ENCODE measurements at places on chromosomes 6 and 20. TPM values are rescaled to one million over a fixed set of nuclear protein-coding genes. Genes with fewer than 3 reads are reported as not detected.

- no peak for DNase-seq
Observed at GRCh38 chr6:41598670-41599014, 39.6 kb upstream of the MDFI start.

ACSS1 gene
- total RNA-seq, result 46.0 TPM

GRCh38 chr6:378958-379409 is 12.6 kb upstream of the IRF4 start:
- DNase-seq, result no peak

- no peak for DNase-seq
Observed at GRCh38 chr6:23611776-23612381, 514.1 kb upstream of the NRSN1 start.

DNA sequence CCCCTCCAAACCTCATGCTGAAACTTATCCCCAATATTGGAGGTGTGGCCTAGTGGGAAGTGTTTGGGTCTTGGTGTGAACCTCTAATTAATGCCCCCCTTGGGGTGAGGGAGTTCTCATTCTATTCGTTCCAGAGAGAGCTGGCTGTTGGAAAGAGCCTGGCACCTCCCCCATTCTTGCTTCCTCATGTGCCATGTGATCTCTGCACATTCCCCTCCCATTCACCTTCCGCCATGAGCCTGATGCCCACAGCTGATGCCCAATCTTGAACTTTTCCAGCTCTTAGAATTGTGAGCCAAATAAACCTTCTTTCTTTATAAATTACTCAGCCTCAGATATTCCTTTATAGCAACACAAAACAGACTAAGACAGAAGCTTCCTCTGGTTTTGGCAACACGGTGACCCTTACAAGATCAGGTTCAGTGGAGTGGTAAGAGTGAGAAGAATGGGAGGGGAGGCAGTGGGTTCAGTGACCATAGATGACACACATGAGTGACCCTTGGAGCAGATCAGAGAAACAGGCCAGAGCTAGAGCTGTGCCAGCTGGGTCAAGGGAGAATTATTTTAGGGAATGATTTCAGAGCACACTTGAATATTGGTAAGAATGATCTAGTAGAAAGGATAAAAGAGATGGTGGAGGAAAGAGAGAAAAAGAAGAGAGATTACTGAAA is 176.4 kb downstream of the LY86 start:
- DNase-seq, result no peak

GRCh38 chr6:143529095-143529494 is 17.6 kb upstream of the FUCA2 start:
- no peak for DNase-seq

KCNG1 gene
- total RNA-seq, result 0.85 TPM

CRIP3 gene
- total RNA-seq, result 2.6 TPM

DNA sequence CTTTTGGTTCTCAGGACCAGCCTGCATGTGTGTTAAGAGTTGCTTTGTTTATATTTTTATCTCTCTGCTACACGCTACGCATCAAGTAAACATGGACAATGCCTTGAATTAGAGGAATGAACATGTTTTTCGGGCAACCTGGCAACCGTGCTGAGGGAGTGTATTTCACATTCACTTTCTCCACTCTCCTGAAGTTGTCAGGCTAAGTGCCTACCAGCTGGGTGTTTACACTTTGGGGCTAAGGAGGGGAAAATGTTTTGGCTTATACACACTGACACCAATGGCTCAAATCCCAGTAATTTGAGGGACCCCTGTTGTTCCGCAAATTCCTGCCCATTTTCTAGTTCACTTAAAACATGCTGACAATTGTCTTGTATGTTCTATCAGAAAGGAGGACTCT is 141.5 kb upstream of the PDE7B start:
- no peak for DNase-seq

GRCh38 chr6:134934793-134935485 is 15.0 kb downstream of the ALDH8A1 start:
- DNase-seq, result no peak

DNA sequence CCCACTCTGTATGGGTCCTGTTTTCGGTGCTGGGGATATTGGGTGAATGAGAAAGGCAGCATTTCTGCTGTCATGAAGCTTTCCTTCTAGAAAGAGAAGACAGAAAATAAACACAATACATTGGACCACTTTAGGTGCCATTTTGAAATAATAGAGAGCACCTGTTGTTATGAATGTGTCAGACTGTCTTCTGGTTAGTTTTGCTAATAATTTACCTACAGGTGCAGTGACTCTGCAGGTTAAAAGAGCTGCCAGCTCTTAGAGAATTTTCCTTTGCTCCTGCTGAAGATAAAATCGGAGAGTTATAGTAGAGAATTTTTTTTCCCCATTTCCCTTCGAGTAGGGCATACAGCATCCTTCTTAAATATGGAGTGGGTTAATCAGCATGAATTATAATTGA is 21.9 kb upstream of the GCLC start:
- DNase-seq, result no peak

DNA sequence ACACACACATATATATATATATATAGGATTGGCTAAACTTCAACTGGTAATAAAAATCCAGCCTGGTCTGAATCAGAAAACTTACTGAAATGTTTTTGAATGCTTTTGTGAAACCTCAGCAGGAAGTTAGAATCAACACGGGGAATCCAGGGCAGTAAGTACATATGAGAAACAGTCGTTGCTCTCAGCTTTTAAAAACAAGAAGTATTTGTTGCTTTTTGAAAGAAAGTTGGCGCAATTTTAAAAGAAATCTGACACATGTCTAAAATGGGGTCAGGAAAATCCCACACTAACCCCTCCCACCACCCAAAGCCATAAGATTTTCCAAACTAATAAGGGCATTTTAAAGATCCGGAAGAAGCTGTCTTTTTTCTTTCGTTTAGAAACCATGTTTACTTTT is 11.5 kb upstream of the CCDC170 start:
- DNase-seq, result no peak

GGT7 gene
- total RNA-seq, result 12.1 TPM

DNMT3B gene
- total RNA-seq, result 3.0 TPM

TRAPPC3L gene
- not detected for total RNA-seq

RFX6 gene
- total RNA-seq, result not detected

DNA sequence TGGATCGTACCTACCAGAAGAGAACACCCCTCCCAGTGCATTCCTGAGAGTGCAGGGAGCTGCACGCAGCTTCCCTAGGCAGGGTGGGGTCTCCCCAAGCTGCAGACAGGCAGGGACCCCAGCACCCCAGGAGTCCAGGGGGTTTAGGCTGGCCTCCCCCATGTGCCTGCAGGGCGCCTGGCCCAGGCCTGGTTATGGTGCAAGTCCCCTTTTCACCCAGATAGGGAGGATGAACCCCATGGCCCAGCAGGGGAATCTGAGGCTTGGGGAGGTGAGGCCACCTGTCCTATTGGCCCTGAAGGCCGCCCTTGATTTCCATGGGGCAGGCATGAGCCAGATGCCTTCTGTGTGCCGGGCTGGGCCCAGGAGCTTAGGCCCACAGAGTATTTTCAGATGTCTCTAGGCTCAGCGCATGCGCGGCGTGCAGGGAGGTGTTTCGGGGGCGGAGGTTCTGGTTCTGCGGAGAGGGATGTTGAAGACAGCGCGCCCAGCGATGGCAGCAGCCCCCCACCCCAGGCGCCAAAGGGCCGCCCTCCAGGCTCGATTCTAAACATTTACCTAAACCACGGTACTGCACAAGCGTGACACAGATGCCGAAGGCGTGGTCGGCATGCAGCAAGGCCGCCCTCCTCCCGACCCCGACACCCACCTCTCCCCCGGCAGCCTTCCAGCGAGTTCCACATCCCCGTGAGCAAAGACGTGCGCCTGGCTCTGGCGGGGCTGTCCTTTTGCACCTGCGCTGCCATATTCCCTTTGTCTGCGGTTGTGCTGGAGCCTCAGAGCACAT is 29.4 kb downstream of the COL20A1 start:
- DNase-seq, result peak; percentile 64

DNA sequence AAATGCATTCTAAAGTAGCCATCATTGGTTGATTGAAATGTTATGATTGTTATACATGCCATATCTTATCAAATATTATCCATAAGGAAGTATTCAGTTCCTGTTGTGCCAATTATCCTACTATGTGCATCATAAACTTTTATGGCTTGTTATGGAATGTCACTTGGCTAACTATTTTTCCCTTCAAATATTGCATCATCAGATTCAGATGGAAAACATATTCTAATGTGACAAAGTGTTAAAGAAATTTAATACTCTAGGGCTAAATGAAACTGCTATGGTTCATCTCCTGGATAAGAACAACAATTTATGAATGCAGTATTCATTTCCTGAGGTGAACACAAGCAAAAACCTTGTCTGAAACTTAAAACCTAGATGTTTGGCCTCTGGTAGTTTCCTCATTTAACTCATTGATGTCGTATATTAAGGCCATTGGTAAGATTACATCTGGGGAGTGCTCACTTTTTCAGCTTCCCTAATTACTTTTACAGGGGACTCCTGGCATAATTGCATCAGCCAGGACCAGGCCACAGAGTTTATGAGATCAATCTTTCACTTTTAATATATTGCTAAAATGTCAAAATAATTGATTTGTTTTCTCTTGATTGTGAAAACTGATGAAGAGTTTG is 134.9 kb upstream of the CEP162 start:
- DNase-seq, result no peak

DNA sequence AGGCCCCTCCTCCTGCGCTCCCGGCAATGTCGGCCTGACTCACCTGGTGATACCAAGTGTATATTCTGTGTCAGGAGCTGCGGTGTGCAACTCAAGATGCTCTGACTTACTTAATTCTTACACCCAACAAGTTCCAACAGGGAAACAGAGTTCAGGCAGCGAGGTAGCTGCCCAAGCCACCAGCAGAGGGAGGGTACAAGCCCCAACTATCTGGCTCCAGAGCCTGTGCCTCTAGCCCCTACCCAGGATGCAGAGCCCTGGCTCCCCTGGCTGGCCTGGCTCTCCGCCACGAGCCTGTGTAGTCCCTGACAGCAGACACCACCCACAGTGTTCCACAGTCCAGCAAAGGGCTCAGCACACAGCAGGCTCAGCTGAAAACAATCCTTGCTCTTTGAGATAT is 34.9 kb downstream of the C20orf203 start:
- DNase-seq, result no peak

DNA sequence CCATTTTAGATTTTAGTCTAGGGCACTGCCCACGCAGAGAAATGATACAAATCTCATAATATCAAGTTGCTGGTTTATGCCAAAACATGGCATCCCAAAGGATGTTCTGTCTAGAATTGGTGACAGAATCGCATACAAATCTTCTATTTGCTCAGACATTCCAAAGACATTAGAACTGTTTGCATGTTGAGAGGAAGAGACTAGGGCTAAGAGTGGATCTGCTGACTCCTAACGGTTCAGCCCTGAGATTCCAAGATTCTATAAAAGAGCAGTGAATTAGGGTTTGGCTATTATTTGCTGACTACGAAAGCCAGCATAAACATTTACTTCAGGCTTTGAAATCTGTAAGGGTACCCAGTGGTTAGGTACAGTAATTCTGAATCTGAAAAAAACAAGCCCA is 3.6 kb downstream of the EPB41L2 start:
- no peak for DNase-seq

DNA sequence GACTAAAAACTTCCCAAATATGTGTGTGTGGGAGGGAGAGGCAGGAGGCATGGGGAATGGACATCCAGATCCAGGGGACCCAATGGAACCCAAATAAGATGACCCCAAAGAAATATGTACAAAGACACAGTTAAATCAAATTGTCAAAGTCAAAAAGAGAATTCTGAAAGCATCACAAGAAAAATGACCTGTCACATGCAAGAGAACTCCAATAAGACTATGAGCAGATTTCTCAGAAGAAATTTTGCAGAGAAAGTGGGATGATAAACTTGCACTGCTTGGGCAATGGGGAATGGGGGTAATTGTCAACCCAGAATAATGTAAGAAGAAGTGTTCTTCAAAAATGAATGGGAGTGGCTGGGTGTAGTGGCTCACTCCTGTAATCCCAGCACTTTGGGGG is 59.5 kb upstream of the PLN start:
- DNase-seq, result no peak

ASIP gene
- not detected for total RNA-seq

- no peak for DNase-seq
Observed at GRCh38 chr6:155187106-155187505, 76.7 kb upstream of the CLDN20 start.

RTF2 gene
- total RNA-seq, result 57.0 TPM

DNA sequence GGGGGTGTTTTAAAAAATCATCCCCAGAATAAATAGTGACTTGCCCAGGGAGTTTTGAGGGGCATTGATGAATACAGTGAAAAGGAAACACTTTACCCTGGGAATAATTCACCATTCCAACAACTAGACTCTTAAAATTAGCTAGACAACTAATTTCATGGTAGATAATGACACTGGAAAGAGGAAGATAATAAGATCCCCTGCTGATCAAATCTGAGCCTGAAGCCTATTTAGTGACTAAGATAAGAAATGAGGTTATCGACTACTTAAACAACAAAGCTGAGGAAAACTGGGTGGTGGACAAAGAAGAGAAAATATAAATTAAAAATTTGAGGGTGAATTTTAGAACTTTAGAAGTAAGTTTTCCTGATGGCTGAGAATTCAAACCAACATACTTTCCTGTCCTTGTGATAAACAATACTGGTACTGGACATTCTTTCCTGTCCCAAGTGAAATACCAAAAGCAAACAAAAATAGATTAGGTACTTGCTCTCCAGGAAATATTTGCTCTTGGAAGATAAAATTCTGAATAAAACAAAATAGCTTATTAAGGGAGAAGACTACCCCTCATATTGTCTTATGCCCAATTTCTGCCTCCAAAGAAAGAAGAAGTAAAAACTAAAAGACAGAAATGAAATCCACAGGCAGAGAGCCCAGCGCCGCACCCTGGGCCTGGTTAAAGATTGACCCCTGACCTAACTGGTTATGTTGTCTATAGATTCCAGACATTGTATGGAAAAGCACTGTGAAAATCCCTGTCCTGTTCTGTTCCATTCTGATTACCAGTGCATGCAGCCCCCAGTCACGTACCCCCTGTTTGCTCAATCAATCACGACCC is 64.0 kb upstream of the ADGRF4 start:
- DNase-seq, result no peak

- DNase-seq, result no peak
Observed at GRCh38 chr6:6890400-6890858, 217.3 kb upstream of the RREB1 start.

GRCh38 chr20:5480824-5481600 is 164.3 kb upstream of the PROKR2 start:
- DNase-seq, result no peak

NR2E1 gene
- total RNA-seq, result not detected

TMEM244 gene
- not detected for total RNA-seq

- no peak for DNase-seq
Observed at GRCh38 chr6:99879431-99879830, 114.6 kb downstream of the MCHR2 start.

All from suprapubic skin (tissue), 4 donors.